ENCODE measurements at places on chromosomes 16 and 17.

DNA sequence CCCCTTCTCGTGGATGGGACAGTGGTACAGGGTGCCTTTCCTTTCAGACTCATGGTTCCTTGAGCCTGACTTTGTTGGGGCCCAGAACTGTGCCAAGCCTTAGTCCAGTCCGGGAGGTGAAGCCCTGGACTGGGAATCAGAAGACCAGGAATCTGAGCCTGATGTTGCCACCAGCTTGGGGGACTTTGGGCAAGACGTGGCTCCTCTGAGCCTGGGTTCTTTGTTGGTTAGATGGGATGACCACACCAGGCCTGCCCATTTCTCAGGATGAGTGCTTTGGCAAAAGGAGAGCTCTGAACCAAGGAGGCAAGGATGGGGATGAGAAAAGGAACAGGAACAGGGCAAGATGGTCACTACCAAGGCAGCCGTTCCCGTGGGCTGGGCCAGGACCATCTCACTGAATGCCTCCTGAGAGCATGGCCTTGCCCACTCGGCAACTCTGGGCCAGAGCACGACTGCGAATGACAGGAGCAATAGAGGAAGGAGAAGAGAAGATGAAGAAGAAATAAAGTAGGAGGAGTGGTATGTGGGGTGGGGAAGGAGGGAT is 32.5 kb downstream of the PITPNM3 start:
- no peak for DNase-seq

- no peak for DNase-seq
Observed at GRCh38 chr16:2711370-2712062, 8.5 kb downstream of the PRSS27 start.

DNA sequence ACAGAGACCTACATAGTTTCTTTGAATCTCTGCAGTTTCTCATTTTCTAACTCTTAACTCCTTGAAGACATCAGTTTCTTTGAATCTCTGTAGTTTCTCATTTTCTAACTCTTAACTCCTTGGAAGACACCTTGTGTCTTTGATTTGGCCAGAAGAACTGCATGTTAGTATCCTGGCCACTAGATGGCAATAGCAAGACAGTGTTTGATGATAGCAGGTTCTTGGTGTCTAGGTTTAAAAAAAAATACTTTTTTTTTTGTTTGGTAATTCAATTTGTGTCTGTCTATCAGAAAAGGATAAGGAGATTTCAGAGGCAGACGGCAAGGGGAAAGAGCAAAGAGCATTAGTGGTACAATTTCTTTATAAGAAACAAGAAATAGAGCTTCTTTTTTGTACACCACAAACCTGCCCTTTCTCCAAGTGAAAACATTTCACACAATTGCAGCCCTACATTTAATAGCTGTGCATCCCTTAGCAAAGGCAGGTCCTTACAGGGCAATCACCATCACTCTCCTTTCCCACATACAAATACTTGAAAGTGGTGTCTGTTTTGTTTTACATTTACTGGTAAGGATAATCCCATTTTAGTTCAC is 1324.9 kb upstream of the CDH8 start:
- peak; percentile 9 for DNase-seq

GRCh38 chr17:40062329-40063186 is at the start of gene THRA:
TSS of gene THRA (plus strand) at chr17:40062965. CDS start at chr17:40074489, 11,524 bp downstream.
- no peak for DNase-seq

DNA sequence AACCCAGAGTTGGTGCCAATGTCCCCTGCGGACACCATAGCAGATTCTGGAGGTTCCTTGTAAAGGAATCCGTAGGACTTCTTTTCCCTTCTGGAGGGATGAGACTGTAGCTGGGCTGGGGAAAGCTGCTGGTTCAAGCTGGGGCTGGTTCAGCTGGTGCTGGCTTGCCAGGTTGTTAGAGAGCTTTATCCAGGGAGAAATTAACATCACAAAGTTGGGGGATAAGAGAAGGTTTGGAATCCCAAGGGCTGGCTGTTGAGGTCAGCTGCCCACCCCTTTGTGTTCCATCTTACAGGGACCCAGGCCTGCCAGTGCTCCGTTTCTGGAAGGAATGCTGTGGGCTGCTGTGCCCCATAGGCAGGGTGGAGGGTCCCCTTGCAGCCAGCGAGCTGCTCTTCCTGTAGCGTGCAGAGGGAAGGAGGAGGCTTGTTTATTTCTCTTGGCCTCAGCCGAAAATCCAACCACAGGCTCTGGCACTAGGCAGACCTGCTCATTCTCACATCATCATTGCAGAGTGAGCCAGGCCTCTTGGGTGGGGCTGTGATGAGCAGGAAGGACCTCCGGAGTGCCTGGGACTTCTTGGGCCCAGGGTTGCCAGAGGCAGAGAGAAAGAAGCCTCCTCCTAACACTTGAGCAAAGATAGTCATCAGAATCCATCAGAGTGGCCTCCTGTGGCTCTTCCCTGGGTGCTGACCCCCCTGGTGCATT is 251.1 kb downstream of the SEC14L1 start:
- DNase-seq = no peak

- no peak for DNase-seq
Observed at GRCh38 chr17:58039975-58040374, 32.9 kb upstream of the SRSF1 start.

DNA sequence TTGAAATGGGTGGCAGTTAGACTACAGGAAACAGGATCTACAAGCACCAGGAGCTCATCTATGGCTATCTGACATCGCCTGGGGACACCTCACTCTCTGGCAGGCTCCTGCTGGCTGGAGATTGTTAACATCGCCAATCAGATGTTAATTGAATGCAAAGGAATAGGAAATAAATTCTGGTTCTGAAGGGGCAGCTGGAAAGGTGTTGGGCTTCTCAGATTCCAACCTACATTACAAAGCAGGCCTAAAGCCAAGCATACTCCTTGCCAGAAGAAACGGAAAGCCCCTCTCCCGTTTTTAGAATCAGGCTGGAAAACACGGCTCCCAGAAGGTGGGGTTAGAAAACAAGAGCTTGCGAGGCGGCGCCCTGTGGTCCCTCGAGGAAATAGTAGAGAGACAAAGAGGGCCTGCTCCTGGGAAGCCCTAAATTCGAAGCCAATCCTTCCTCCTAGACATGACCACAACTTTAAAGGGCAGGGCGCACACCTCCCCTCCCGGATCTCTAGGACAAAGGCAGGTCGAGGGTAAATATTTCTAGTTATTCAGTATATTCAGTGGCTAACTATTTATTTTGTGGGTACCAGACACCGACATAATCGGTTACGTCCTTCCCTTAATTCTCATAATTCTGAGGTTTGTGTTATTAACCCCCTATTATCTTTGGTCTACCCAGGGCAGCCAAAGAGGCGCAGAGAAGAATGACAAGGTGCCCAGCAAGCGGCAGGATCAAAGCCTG is 763 bp upstream of the TOM1L1 start:
- DNase-seq = no peak

- peak; percentile 93 for DNase-seq
Observed at GRCh38 chr17:68457539-68458259, 403 bp upstream of the WIPI1 start.

GRCh38 chr17:15446036-15446435 is 21.4 kb downstream of the CDRT4 start:
- DNase-seq = no peak

GRCh38 chr17:66734186-66734943 is 100.6 kb upstream of the CACNG5 start:
- no peak for DNase-seq
